ENCODE measurements at places on chromosomes 12 and 14.

DNA sequence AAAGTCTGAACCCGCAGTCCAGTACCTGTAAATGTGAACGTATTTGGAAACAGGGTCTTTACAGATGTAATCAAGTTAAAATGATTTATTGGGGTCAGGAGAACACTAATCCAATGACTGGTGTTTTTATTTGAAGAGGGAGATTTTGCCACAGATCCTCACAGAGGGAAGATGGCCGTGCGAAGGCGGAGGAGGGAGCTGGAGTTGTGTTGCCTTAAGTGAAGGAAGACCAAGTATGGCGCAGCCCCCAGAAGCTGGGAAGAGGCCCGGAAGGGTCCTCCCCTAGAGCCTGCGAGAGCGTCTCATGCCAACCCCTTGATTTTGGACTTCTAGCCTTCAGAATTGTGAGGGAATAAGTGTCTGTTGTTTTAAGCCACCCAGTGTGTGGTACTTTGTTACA, 102.8 kb upstream of the NUDT4 start:
- DNase-seq = no peak

DNA sequence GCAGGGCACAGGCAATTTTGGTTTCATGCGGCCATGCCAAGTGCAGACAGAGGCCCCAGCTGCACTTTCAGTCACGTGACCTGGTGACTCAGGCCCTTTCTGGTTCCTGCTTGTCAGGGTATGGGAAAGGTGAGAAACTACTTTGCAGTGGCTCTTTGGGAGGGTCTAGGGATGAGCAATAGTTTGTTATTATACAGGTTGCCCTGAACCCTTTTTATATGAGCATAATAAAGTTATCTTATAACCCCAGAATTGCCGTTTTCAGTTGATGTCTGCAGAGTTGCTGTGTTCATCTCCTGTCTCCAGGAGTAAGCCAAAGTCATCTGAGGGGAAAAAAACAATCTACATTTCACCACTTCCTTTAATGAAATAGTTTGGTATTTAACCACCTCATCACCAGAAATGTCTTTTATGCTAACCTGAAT, 30.9 kb upstream of the EMP1 start:
- DNase-seq = no peak

DNA sequence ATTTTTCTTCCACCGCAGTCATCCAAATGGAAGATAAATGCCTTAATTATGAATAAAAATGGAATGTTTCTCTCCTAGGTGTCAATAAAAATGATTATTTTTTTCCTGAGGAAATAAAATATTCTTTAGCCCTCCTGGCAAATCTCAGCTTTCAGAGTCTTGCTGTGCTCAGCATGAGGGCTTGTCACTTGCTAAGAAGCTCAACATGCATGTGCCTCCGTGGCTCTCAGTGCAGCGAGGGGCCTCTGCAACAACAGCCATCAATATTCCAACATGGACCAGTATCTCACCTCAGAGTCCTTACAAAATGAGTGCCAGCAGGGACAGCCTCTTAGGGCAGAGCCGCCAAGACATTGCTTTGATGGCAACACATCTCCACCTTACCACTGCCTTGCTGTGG, 159.5 kb upstream of the TMPO start:
- DNase-seq = no peak

DNA sequence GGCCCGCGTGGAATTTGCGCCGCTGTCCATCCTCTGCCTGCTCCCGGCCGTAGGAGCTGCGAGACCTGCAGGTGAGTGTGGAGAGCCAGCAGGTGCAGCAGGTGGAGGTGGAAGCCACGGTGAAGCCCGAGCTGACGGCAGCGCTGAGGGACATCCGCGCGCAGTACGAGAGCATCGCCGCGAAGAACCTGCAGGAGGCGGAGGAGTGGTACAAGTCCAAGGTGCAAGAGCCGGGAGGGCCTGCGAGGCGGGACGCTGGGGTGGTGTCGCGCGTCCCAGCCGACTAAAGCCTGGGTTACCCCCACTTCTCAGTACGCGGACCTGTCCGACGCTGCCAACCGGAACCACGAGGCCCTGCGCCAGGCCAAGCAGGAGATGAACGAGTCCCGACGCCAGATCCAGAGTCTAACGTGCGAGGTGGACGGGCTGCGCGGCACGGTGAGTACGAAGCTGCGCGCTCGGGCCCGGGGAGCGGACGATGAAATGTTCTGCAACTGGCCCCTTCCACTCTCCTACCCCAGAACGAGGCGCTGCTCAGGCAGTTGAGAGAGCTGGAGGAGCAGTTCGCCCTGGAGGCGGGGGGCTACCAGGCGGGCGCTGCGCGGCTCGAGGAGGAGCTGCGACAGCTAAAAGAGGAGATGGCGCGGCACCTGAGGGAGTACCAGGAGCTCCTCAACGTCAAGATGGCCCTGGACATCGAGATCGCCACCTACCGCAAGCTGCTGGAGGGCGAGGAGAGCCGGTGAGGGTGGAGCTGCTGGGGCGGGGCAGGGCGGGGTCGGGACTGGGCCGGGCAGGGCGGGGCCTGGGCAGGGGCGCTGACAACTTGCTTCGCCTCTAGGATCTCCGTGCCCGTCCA, 2.1 kb downstream of the PRPH start:
- DNase-seq = no peak

DNA sequence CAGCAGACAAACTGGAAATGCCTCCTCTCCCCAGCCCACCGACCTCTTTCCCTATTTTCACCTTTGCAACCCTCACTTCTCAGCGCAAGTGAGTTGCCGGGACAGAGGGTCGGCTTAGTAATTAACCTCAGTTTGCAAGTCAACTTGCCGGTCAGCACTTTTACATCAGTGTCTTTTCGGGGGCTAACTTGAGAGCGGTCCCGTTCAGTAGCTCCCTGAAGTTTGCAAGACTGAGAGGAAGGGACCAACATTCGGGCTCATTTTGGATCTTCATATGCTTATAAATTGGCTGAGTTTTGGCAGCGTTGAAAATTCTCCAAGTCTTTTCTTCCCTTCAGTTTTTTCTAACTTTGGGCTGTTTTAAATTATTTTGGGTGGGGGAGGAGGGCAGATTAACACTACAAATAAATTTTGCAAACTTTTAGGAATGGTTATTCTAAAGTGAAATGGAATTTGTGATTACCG, 846 bp downstream of the BRMS1L start:
- no peak for DNase-seq

GRCh38 chr12:132074216-132074615, 69.9 kb downstream of the DDX51 start:
- DNase-seq = no peak

- no peak for DNase-seq
These were observed 159.7 kb upstream of the EGLN3 start for GRCh38 chr14:34110531-34110930.

- no peak for DNase-seq
These were observed 173.2 kb downstream of the SLC35F4 start for GRCh38 chr14:57692671-57693070.

DNA sequence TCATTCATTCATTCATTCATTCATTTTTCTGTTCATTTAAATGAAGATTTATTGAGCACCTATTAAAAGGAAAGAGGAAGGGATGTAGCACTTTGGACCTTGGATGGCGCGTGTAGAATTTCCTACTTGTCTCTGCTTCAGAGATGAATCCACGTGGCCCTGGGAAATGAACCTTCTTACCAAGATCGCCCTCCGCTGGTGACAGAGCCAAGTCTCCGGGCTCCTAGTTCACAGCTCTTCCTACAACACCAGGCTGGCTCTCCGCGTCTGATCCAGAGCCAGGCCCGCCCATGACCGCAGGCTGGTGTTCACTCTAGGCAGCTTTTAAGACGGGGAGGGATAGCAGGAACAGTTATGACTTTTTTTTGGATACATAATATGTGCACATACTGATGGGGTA, 70.9 kb upstream of the PIWIL1 start:
- DNase-seq = no peak

GRCh38 chr12:66036317-66036716, 94.2 kb downstream of the LLPH start:
- no peak for DNase-seq

DNA sequence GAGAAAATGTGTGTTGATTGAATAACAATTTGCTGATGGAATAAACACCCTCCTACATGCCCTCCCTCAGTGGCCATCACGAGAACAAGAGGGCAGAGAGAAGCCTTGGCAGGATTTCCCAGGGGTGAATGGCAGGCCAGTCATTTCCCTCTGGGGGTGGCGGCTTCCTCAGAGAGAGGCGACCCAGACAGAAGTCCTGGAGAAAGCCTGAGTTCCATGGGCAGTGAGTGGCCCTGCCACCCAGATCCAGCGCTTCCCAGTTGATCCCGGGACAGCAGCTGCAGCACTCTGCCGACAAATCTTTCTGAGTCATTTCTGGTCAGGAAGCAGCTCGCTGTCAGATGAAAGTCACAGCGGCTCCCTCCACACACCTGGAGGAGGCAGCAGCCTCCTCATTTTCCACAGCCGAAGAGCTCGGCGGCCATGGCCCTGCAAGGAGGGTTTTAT, 123.0 kb downstream of the SCARB1 start:
- no peak for DNase-seq

Data from cerebellar nuclear complex (tissue), 1 donor.